ENCODE measurements at places on chromosomes 1 and 21.

DNA sequence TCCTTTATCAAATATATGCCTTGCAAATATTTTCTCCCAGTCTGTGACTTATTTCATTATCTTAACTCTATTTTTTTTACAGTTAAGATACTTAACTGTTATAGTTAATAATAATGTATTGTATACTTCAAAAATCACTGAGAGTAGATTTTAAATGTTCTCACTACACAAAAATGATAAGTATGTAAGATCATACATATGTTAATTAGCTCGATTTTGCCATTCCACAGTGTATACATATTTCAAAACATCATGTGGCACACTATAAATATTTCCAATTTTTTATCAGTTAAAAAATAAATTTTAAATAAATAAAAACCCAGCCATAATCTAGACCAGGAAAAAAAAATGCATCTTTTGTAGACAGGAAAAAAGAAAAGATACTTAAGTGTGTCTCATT is 27.2 kb downstream of the CTTNBP2NL start:
- DNase-seq = no peak

DNA sequence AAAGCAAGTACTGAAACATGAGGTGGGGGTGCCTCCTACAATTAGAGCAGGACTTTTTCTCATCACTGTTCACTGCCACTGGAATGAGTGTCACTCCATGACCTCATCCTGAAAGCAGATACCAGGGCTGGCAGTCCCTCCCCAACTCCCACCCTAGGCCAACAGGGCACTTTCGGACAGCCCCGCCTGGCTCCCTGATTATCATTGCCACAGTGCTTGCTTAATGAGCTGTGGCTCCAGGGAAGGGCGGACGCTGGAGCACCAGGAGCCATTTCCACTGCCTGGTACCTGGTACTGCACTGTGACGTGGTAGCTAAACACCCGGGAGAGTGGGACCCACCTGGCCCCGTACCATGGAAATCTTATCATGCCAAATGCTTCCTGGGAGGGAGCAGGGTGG is 22.3 kb downstream of the SLC9A1 start:
- no peak for DNase-seq

GRCh38 chr1:8211883-8212579 is 105.9 kb upstream of the SLC45A1 start:
- no peak for DNase-seq

GRCh38 chr1:205353612-205354011 is 3.1 kb downstream of the KLHDC8A start:
- DNase-seq = no peak

DNA sequence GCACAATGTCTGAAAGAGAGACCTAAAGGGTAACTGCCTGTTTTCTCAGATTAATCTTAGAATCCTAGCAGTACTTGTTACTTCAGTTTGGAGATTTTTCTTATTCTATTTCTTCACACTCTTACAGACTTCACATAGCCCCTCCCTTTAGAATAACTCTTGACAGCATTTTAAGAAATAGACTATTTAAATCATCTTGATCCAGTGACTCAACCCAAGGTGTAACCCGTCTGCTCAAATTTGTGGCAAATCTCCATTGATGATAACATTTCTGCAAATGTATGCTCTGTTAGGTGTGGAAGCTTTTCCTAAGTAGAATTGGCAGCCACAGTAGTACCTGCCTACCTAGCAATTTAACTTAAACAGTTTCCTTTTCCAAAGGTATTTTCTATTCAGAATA is 391.2 kb downstream of the DISC1 start:
- DNase-seq = no peak

GRCh38 chr1:244226435-244226834 is 175.4 kb downstream of the ZBTB18 start:
- DNase-seq = no peak
